ENCODE measurements at places on chromosomes 3 and 15. TPM values are rescaled to one million over a fixed set of nuclear protein-coding genes. Genes with fewer than 3 reads are reported as not detected.

GRCh38 chr3:170524073-170524472 lies 61.8 kb downstream of the SLC7A14 start:
- DNase-seq = no peak

Gene WDR93
- total RNA-seq = under 0.01 TPM

GRCh38 chr15:70258369-70259027 lies 160.8 kb upstream of the TLE3 start:
- no peak for DNase-seq

DNA sequence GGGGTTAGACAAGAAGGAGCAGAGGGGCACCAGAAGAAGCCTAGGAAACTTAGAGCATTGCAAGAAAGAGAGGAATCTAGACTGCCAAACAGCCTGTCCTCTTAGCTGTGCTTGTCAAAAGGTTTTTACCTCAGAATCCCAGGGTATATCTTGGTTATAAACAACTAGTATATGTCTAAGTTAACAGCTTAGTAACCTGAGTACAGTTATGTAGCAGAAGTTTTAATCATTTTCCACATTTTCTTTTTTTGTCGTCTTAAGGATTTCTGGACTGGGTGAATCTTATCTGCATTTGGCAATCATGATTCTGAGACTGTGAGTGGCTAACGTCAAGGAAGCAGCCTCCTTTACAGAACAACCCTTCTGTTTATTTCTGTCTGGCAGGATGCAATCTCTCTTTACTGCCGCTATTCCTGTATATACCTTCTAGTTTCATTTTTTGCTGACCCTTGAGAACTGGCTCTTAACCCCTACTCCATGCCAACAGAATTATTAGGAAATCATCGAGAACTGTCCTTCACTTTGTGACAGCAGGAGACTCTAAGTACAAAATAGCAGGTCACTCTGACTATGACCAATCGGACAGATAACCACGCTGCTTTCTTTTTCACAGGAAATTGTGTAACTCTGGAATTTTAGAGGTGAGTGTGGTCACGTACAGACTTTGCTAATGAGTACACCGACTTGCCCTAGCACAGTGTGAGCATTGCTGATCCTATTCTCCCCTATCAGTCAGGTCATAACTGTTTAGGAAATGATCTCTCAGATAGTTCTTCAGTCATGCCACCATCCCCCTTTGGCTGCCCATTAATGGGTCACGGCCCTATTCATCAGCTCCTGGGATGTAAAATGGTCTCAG lies 3.3 kb upstream of the CP start:
- DNase-seq = peak; percentile 92

GRCh38 chr3:40615110-40615915 lies 90.6 kb downstream of the ZNF621 start:
- DNase-seq = no peak

DNA sequence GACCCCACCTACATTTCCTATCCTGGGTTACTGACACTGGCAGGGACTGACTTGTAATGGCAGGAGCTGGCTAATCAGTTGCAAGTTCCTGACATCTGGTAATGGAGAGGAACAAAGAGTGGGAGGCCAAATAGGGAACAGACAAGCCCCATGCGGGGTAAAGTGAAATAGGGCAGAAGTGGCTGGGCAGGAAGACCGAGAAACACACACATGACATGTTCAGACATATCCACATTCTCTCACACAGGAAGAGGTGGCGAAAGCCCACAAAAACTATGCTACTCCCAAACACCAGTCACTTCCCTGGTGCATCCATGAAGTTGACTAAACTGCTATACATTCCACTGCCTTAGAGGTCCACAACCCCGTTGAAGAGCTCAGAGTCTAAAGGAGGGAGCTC lies 394.1 kb upstream of the TBL1XR1 start:
- no peak for DNase-seq

Gene FBLN2
- 30.2 TPM for total RNA-seq

DNA sequence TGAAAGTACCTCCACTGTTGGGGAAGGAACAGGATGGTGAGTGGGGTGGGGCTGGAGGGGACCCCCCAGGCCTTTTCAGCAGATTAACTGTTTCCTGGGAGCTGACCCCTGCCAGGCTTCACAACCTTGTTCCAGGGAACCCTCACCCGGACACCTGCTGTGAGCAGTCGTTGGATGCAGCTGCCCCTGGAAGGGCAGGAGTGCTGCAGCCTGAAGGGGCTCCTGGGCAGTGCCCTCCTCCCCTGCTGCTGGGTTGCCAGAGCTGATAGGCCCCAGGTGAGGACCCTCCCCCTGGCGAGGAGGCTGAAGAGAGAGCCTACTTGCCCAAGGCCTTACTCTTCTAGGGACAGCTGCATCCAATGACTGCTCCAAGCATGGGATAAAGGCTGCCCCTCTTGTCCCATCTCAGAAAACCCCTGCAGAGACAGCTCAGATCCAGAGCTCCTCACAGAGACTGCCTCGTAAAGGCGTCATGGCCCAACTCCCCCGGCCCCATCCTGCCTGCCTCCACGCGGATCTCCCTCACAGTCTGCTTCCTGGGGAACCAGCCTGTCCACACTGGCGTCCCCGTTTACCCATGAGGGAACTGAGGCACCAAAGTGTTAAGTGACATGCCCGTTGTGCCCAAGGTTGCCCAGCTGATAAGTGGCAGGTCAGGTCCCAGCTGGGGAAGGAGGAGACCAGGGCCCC lies 193.4 kb upstream of the LINGO1 start:
- DNase-seq = no peak

GRCh38 chr3:193977622-193978021 lies 158.3 kb upstream of the HES1 start:
- DNase-seq = no peak

DNA sequence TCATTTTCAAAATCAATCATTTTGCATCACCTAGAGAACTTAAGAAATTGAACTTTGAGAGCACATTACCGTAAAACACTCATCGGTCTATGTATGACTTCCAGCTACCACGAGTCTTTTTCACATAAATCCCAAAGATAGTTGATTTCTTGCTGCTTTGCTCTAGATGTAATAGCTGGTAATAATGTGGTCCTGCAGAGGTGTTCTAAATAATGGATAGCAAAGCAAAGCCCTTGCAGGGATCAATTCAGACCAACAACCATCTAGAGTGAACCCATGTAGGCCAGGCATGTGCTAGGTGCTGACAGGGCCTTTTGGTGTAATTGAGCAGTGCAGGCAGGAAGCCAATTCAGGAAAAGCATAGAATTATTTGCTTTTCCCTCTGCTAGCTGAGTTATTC lies 26.1 kb upstream of the C3orf80 start:
- no peak for DNase-seq

DNA sequence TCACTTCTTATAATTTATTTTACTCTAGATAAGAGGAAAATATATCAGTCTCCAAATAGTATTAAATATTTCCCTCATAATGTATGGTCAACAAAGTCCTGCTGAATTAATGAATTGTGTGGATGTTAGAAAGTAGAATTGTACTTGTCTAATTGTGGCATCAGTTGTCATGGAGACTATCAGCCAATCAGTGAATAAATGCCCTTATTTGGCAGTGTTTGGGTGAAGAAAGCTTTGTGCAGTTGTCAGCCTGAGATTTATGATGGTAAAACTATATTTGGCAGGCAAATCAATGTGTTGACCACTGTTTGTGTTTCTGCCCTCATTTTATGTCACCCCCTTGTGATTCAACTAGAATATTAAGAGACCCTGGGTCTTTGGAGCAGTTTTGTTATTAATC lies 293.6 kb upstream of the MDFIC2 start:
- no peak for DNase-seq

DNA sequence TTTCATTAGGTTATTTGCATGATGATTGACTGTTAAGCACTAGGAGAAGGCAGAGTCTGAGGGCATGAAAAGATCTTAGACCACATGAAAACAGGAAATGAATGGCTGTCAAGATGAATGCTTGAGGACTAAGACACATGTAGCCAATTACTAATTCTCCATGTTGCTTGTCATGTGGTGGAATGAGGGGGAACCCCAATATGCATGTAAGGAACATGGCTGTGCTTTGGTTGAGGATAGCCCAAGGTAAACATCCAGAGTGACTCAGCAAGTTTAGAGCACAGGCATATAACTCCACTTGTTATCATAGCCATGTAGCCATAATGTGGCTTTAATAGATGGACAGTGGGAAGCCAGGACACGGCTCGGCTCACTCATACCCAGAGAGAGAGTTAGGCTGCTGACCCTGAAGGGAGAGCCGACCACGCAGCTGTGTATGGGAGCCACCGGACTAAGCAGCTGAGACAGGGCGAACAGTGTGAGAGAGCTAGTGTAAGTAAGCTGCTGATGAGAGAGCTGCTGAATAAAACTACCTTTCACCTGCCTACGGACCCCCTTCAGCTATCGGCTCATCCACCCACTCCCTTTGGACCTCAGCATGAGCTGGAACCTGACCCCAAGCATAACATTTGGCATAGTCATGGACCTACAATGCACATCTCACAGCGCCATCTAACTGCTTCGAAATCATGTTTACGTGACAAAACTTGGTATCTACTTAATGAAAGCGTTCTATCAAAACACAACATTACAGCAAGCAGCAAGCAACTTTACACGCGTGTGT lies 37.6 kb downstream of the ANO10 start:
- DNase-seq = peak; percentile 11

GRCh38 chr3:191330530-191331048 lies 263 bp upstream of the UTS2B start:
- peak; percentile 89 for DNase-seq

- DNase-seq = no peak
Measured at GRCh38 chr3:188174317-188175044, 20.5 kb downstream of the LPP start.

Gene RHO
- total RNA-seq = not detected

DNA sequence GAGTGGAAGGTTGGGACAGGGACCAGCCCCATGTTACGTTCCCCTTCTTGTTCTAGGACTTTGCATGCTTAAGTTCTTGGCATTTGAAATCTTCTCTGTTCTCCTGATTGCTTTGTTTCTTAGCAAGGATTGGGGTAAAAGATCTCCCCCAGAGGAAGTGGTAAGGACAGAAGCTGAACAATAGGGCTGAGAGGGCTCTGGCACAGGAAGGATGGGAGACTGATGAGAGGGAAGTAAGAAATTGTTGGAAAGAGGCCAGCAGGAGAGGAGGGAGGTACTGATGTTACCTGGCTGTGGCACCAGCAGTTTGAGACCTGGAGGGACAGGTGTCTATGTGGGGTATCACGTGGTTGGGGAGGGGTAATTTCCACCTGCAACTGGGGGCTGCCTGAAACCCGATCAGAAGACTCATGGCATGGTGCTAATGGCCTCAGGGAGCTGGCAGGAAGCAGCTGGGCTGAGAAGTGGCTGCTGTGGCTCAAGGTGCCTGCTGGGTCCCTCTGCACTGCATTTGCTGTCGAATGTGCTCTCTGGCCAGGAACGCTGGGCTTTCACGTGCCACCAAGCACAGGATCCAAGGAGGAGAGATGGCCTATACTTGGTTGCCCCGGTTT lies 108.4 kb downstream of the LSM3 start:
- no peak for DNase-seq

Gene ROBO1
- 65.4 TPM for total RNA-seq

DNA sequence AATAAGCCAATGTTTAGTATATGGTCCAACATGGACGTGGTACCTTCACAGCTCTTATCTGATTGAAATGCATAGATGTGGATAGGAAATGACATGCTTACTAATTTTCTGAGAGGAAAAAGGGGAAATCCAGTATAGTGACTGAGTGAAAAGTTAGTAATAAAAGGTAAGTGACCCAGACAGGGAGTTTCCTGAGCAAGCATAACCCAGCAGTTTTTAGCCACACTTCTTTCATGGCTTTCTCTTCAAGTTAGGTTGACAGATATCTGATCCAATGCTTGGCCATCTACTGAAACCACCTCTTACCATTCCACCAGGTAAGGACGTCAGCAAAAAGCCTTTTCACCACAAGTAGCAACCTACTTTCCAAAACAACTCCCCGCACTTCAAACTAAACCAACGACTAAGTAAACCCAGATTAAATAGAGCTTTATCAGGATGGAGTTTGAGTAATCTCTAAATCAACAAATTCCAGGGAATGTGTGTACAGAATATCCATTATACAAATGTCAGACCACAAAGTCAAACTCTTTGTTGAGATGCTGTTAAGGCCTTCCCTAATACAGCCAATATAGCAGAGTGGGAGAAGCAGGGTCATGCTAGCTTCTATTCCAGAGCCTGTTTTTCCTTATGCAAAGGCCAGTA lies 329.7 kb downstream of the RORA start:
- no peak for DNase-seq

GRCh38 chr3:195873971-195874370 lies 34.4 kb downstream of the TNK2 start:
- no peak for DNase-seq

Gene GABRR3
- total RNA-seq = not detected

Gene SCG5
- total RNA-seq = 17.7 TPM

GRCh38 chr3:128430301-128430700 lies 36.4 kb downstream of the DNAJB8 start:
- no peak for DNase-seq

DNA sequence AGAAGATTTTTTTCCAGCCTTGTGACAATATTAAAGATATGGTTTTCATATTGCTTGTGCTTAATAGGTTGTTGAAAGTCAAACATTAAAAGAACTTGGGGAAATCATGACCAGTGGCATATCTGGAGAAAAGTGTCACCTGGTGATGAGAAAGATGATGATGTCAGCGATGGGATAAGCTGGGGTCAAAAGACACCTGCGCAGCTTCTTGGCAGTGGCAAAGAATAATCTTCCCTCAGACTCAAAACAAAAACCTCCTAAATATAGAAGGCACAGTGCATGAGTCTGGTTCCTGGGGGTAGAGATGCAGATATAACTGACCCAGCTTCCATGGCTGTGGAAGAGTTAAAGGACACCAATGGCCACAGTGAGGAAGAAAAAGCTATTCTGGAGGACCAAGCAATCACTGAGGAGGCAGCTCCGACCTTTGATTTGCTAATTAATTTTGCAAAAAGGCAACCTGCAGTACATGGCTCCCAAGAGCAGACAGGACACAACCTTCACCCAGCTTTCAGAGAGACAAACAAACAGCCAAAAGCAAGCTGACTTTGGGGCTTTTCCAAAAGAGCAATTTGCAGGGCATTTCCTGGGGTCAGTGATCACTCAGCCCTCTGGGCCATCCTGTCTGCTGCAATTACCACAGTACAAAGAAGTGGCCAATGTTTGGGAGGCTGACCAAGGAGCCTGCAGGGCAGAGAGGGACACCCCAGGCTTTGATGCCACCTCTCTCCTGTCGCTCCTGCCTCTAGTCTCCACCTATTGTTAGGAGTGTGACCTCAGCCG lies 17.6 kb upstream of the SEMA5B start:
- no peak for DNase-seq

Gene CSPG4
- 86.8 TPM for total RNA-seq

Data from fibroblast of villous mesenchyme (primary cell).